IPS DF 19.7 (cell line): ENCODE measurements at places on chromosomes 11 and 22.

DNA sequence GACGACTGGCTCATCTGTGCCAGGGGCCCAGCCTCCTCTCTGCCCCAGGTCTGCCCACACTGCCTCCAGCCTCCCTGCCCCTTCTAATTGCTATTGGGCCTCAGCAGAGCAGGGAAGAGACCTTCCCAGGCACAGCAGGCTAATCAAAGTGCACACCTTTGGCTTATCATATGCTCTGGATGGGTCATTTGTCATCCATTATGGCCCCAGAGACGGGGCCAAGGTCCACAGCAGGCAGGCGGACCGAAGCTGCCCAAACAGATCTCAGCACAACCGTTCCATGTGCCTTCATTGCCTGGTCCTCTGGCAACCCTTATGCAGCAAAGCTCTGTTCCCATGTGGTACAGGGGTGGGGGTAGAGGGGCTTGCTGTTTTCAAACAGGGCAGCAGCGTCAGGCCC, 66.6 kb downstream of the TP53I11 start:
- DNase-seq = no peak

GRCh38 chr22:41339823-41340222, 38.5 kb downstream of the ZC3H7B start:
- no peak for DNase-seq

- no peak for DNase-seq
Measured at GRCh38 chr11:37532271-37532670, 934.2 kb upstream of the RAG2 start.

DNA sequence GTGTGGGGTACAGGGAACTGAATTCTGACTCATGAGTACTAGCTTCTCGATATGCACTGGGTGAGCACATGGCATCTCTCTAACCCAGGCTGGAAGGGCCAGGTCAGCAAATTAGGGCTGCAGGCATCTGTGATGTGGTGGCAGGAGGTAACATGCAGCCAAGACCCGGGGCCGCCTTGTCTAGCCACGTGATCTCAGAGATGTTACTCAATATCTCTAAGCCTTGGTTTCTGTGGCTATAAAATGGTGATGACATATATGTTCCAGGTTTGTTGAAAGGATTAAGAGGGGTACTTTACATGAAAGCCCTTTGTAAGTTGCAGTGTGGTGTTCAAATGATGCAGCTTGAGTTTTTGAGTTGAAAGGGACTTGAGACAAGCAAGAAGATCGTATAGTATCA, 3.2 kb downstream of the ST14 start:
- no peak for DNase-seq
